Left ventricle myocardium superior (tissue), 1 donor: ENCODE measurements at places on chromosomes 11 and 22. TPM values are rescaled to one million over a fixed set of nuclear protein-coding genes. Genes with fewer than 3 reads are reported as not detected.

Gene TOP3B
- total RNA-seq = 13.1 TPM

Gene RFPL2
- total RNA-seq = not detected

Gene SYT9
- total RNA-seq = 0.15 TPM

Gene DBX1
- not detected for total RNA-seq

Gene FOLR2
- total RNA-seq = 21.9 TPM

Gene APOA5
- total RNA-seq = not detected

Gene ADSL
- 56.6 TPM for total RNA-seq

Gene CARD18
- total RNA-seq = 0.72 TPM

Gene ST14
- total RNA-seq = 2.1 TPM

Gene DAGLA
- 5.5 TPM for total RNA-seq

Gene OR52I2
- not detected for total RNA-seq

DNA sequence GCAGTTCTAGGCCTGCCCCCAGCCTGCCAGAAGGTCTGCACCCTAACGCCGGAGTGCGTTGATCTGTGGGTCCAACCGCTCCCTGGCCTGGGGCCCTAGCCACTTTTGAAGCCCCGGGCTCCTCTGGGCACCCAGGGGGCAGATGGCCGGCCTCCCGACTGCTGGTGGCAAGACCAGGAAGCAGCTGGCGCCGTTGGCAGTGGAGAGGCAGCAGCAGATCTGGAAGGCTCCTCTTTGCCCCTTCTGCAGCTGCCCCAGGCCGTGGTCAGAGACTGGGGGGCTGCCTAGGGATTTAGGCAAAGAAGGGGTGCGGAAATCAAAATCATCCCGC lies 445 bp upstream of the VWCE start:
- DNase-seq = no peak

DNA sequence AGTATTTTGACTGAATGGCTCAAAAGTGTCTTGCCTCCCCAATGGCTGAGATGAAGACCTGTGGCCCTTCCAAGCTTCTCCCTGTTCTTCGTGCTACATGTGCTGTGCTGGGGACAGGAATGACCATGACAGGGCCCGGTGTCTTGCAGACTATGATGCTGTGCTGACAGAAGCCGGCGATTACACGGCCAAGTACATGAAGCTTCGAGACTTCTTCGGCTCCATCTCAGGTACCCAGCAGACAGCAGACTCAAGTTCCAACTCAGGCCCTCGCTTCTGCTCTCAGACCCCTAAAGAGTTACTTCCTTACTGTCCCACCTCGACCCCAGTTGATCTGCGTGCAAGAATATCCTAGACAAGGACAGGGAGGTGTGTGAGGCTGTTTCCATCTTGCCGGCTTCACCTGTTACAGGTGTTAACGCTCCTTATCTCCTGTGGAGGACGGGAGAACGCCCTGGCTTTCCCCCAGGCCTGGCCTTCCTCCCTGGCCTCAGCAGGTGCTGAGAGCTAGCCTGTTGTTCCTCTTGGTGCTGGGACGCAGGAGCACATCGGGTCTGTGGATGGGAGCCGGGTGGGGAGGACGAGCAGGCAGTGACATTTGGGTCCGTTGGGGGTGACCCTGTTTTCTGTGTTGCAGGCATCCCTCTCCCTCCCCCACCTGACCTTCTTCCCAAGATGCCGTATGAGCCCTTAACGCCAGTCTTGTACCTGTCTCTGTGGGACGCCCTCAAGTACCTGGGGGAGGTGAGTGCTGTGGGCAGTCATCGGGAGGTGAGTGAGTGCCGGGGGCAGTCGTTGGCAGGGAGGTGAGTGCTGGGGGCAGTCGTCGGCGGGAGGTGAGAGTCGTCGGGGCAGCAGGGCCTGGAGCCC lies 38.1 kb downstream of the GLB1L2 start:
- DNase-seq = no peak

DNA sequence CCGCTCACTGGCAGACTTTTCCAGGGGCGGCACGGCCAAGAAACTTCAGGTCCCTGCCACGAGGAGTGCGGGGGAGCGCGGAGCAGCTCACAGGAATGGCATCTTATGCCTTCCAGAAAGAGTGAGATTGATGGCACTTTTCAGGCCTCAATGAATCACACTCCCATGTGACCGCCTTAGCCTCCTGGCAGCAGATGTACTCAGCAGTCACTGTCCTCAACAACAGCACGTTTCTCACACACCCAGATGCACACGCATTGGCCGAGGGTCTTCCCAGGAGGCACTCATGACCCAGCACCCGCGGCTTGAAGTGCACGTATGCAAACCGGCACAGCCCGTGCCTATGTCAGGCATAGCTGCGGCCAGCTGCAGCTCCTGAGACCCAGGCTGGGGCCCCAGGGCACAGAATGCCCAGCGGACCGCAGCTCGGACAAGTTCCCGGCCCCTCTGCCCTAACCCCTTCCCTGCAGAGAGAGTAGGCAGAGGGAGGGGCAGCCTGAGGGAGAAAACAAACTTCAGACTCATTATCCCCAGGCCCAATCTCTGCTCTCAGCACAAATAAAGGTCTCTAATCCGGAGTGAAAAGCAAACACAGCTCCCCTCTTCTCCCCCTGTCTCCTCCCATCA lies 48.3 kb downstream of the RPUSD4 start:
- no peak for DNase-seq

GRCh38 chr11:70796648-70797227 lies 398.4 kb downstream of the CTTN start:
- no peak for DNase-seq

GRCh38 chr11:120611581-120611980 lies 100.0 kb downstream of the GRIK4 start:
- no peak for DNase-seq

DNA sequence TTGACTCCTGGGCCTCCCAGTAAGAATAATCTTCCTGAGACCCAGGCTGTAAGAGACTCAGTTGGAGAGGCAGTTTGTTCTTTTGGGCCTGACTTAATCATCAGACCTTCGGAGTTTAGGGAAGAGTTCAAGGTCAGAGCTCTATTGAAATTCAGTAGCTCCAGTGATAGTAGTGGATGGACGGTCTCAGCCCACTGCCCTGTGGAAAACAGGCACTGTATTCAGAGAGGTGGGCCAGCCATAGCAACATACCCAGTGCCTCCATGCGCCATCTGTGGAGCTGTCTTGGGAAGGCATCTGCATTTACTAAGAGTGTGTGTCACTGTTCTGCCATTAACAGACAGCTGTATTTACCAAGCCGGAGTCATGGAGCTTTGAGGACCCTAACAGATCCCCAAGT lies 2.9 kb downstream of the SMARCB1 start:
- no peak for DNase-seq

DNA sequence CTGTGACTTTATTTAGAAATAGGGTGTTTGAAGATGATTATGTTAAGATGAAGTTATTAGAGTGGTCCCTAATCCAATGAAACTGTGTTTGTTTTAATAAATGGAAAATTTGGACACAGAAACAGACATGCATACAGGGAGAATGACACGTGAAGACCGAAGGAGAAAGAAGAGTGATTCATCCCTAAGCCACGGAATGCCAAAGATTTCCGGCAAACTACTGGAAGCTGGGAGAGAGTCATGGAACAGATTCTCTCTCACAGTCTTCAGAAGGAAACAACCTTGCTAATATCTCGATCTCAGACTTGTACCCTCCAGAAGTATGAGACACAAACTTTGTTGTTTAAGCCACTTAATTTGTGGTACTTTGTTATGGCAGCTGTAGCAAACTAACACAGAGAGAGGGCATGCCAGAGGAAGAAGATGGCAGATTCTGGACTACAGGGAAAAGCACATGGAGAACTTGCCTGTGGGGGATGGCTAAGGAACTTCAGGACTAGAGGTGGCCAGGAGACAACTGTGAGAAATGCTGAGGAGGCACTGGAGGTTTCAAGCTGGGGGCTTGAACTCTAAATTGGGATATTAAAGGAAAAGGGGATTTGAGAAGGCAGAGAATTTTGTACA lies 733.5 kb upstream of the CCDC90B start:
- no peak for DNase-seq

- no peak for DNase-seq
These were observed 303.7 kb upstream of the ARHGAP42 start for GRCh38 chr11:100383357-100383865.

DNA sequence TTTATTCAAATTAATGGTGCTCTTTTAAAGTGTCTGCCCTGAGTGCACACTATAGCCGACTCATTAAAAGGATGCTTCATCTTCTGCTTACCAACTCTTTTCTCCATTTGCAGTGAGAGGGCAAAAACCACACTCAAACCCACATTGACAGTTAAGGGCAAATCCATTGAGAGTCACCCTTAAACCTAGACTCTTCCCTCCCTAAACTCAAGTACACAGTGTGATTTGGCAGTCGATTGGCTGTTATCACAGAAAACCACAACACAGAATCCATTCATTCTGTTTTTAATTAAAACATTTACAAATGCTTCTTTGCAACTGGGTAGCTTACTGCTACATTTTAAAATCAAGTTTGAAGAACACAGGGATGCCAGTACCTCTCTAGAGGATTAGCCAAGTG lies 120.0 kb downstream of the CADM1 start:
- no peak for DNase-seq

- DNase-seq = no peak
These were observed 105.7 kb downstream of the DBX1 start for GRCh38 chr11:20054584-20054983.

- DNase-seq = no peak
These were observed 606.7 kb upstream of the ARHGAP42 start for GRCh38 chr11:100080381-100080780.

GRCh38 chr11:65217441-65218423 lies 36.0 kb downstream of the CAPN1 start:
- no peak for DNase-seq

DNA sequence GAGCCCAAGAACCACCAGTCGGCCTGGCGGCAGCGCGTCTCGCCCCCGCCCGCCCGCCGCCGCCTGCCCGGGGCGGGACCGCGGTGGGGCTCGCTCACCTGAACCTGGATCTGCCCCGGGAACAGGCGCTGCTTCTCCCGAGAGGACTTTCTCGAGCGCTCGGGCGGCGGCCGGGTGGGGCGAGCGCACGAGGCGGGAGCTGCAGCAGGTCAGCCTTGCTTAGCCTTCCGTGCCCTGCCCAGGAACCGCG lies 133 bp downstream of the MYH9 start:
- no peak for DNase-seq

DNA sequence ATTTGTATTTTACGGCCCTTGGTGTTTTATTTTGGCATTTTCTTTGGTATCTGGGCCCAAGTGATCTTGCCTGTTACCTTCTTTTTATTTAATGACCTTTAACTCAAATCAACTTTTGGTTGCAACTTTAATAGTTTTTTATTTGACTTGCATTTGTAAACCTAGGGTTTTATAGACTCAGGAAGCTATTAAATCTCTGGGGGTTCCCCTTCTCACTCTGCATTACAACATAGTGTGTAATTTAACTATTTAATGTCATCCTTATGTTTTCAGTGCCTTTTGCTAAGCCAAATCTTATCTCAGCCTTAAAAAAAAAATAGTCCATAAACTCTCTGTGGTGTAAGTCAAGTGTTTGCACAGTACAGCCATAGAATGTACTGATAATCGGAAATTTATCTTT lies 3.4 kb downstream of the FJX1 start:
- DNase-seq = no peak

- DNase-seq = no peak
These were observed 34.3 kb upstream of the GAL start for GRCh38 chr11:68649851-68650555.

- DNase-seq = no peak
These were observed 2.7 kb upstream of the GNB1L start for GRCh38 chr22:19857382-19857781.

GRCh38 chr22:18130018-18130417 lies 19.4 kb downstream of the TUBA8 start:
- no peak for DNase-seq

DNA sequence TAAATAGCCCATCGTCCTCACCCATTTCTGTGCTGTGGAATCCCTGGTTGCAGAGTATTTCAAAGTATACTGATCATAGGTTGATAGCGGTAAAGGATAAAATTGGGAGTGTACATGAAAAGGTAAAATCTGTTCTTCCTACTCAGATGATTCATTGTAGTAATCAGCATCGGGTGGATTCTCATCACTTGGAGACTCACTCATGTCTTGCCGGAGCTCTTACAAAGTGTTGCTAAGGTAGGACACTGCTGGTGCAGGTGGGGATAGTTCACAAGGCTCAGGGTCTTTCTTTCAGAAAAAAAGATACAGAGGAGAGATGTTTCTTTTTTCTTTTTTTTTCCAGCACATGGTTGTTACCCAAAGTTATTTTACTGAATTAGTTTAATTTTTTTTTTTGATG lies 84.8 kb downstream of the MTNR1B start:
- DNase-seq = no peak

- peak; percentile 67 for DNase-seq
These were observed 2.9 kb downstream of the PKNOX2 start for GRCh38 chr11:125167292-125167953.

- peak; percentile 67 for DNase-seq
These were observed 28.2 kb downstream of the DBX1 start for GRCh38 chr11:20131788-20132666.

DNA sequence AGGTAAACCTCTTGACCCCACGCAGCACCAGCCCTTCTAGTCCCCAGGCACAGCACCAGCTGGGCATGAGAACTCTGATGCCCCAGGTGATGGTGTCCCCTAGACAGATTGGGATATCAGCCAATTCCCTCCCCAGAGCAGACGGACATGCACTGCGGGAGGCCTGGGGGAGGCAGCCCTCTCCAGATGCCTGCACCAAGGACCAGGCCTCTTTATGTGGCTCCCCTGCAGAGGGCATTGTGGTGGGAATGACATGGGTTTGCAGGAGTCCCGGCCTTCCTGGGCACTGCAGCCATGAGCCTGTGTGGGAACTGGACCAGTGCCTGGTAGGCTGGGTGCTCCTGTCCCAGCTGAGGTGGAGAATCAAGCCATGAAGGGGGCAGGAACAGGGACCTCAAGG lies 25.9 kb downstream of the PPM1F start:
- no peak for DNase-seq

GRCh38 chr11:27535103-27535502 lies 28.5 kb upstream of the LIN7C start:
- DNase-seq = no peak
